GM23338 (cell line): ENCODE measurements at places on chromosomes 7 and 10.

- peak; percentile 71 for DNase-seq
These were observed 172.3 kb downstream of the CACNB2 start for GRCh38 chr10:18312374-18313139.

DNA sequence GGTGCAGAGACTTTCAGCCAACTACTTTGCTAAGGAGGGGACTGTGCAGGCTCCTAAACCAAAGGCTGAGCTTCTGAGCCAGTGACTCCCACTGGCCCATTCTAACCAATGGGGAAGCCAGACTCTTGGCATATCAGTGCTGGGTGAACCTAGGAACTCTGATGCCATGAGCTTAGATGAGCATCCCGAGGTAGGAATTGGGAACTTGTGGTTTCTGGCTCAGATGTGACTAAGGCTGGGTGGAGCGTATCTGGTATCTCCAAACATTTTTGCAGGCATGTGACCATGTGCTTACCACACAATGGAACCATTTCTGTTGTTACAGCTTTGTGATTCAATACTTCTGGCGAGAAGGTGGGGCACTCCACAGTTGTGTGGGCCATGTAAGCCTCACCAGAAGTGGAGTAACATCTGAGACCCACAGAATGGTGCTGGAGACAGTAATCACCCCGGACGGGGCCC is 2.5 kb upstream of the AVPI1 start:
- DNase-seq: peak; percentile 30

GRCh38 chr7:43112459-43112940 is at the start of gene HECW1:
Gene HECW1 (plus strand): TSS chr7:43112647. CDS start chr7:43243906, 131,259 bp downstream.
- DNase-seq: peak; percentile 76

DNA sequence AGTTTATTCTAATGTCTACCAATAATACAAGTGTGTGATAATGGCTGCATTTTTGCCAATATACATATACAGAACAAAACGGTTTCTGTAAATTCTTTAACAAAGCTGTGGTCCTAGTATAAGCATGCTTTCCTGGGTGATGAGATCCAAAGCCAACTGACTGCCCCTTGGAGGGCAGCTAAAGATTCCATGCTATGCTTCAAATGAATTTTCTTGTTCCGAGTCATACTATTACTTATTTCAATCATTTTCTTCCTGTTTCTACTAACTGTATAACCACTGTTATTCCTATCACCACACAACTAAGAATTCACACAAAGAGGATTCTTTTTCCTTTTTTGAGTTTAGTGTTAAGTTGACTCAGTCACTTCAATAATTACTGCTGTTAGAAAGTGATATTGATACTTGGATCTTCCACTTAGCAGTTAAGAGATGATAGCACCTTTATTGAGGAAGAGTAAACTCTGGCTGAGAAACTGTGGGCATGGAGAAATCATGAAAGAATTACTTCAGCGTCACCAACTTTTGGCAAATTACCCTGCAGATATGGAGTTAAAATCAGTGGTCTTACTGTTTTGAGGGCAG is 197.5 kb downstream of the ARL4A start:
- no peak for DNase-seq

DNA sequence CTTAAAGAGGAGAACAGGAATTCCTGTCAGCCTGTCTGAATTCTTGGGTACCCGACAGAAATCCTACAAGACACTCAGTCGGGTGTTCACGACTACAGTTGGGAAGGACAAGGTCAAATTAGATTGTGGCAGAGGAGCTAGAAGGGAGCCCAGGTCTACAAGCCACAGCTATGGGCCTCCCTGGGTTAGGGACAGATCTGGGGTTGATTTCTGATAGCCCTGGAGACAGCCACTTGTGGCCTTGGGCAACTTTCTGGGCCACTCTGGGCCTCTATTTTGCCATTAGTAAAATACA is 39.7 kb upstream of the ANTXRL start:
- no peak for DNase-seq

GRCh38 chr7:98470485-98471240 is 69.8 kb upstream of the BAIAP2L1 start:
- peak; percentile 95 for DNase-seq

- DNase-seq: no peak
These were observed 4.5 kb downstream of the GLCCI1 start for GRCh38 chr7:7972922-7973594.

GRCh38 chr7:155426543-155427410 is 31.2 kb upstream of the EN2 start:
- no peak for DNase-seq

DNA sequence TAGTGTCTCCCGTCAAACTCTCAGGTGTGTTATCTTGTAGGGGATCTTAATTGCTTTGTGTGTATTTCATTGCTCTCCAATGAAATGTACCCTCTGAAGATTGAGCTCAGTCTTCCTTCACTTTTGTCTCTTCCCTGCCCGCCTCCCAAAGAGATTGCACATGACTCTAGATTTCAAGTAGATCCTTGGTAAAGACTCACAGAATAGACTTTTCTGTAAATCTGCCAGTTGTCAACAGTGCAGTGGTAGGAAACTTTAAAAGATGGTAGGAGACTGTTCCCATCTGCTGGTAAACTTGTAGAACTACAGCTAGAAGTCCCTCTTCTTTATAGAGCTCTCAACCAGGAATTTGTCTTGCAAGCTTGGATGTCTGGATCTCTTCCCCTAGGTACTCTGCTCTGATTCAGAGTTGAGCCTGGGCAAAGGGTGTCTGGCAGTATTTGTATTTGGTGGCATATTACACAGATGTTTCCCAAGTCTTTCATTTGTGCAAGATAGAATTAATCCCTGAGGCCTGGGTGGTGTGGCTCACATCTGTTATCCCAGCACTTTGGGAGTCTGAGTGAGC is 9.6 kb downstream of the CCL26 start:
- peak; percentile 88 for DNase-seq
